ENCODE measurements at places on chromosomes 5 and 9. TPM values are rescaled to one million over a fixed set of nuclear protein-coding genes. Genes with fewer than 3 reads are reported as not detected.

- DNase-seq: no peak
Observed at GRCh38 chr5:13553896-13554295, 390.6 kb downstream of the DNAH5 start.

DNA sequence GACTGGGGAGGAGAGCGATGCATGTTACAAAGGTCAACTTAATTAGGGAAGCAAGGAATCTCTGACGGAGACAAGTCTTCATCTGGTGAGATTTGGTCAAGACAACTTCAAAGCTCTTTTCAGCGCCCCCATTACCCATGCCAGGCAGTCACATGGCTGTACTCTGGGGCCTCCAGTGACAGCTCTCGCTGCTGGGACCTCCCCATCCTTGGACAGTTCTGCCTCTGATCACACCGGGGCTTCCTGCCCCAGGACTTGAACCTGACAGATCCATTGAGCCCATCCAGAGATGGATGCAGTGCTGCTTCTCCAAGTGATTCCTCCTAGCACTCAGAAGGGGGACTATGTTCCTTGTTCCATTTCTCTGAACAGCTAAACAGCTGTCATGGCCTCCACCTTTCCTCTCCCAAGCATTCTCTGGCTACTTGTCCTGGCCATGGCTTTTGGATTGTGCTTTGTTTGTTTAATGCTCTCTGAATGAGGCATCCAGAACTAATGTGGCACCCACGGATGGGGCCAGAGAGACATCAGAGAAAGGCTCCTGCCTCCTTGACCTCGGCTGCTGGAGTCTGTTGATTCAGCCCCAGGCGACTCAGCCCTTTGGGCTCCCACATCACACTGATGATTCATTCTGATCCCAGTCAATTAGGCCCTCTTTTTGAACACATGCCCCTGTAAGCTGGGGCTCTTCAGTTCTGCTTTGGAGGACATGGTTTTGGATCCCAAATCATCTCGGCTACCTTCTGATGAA is 122.1 kb upstream of the ADAMTS16 start:
- DNase-seq: no peak

DNA sequence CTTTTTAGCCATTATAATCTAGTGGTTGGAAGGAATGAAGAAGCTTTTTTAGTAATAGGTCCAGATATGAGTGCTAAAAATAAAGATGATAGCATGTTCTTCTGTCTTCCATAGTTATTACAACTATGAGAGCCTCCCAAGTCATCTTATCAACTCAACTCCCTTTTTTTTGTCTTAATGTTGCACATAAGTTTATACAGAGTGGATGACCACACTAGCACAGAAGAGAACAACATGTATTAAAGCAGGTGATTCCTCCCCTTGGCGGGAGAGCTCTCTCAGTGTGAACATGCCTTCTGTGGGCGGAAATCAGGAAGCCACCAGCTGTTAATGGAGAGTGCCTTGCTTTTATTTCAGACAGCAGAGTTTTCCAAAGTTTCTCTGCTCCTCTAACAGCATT is 40.1 kb upstream of the STX17 start:
- DNase-seq: no peak

DNA sequence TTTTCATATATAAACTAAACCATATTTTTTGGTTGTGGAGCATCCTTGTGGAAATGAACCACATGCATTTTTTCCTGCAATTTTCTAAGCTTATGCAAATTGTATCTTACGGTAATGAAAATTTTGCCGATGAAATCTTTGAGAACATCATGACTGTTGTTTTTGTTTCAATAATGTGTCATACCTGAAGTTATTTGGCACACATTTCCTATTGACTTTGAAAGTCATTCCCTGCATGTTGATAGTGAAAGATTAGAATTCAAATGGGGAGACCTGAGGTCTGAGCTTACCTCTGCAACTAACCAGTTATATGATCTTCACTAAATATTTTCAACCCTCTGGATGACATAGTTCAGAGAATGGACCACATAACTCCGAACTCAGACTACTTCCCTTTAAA is 88.5 kb downstream of the PRR16 start:
- DNase-seq: no peak

- no peak for DNase-seq
Observed at GRCh38 chr9:127229691-127230417, 34.7 kb upstream of the GARNL3 start.

DNA sequence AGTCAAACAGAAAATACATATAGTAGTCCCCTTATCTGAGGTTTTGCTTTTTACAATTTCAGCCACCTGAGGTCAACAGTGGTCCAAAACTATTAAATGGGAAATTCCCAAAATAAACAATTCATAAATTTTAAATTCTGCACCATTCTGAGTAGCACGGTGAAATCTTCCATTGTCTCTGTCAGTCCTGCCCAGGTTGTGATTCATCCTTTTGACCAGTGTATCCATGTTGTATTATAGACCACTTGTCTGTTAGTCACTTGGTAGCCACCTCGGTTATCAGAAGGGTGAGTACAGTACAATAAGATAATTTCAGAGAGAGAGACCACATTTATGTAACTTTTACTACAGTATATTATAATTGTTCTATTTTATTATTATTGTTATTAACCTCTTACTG is 2.8 kb downstream of the CCDC152 start:
- no peak for DNase-seq

DNA sequence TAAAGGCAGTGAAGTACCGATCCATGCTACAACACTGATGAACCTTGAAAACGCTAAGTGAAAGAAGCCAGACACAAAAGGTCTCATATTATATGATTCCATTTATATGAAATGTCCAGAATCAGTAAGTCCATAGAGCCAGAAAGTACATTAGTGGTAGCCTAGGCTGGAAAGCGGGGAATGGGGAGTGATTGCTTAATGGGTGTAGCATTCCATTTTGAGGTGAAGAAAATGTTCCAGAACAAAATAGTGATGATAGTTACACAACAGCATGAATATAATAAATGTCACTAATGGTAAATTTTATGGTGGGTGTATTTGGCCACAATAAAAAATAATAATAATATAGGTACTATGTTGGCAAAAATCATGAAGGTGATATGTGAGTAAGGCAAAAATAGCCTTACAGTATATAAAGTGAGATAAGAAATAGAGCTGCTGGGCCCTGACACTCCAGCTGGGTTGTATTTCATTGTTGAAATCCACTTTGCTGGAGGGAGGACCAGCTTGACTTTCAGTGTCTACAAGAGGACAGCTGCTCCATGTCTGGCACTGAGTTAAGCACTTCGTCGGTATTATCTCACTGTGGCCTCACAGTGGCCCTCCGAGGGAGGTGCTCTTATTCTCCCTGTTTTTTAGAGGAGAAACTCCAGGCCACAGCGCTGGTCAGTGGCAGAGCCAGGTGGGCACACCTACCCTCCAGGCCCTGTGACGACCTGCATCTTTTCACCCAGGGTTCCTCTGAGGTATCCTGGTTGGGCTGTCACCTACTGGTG is 22.4 kb upstream of the ANGPTL2 start:
- no peak for DNase-seq

DNA sequence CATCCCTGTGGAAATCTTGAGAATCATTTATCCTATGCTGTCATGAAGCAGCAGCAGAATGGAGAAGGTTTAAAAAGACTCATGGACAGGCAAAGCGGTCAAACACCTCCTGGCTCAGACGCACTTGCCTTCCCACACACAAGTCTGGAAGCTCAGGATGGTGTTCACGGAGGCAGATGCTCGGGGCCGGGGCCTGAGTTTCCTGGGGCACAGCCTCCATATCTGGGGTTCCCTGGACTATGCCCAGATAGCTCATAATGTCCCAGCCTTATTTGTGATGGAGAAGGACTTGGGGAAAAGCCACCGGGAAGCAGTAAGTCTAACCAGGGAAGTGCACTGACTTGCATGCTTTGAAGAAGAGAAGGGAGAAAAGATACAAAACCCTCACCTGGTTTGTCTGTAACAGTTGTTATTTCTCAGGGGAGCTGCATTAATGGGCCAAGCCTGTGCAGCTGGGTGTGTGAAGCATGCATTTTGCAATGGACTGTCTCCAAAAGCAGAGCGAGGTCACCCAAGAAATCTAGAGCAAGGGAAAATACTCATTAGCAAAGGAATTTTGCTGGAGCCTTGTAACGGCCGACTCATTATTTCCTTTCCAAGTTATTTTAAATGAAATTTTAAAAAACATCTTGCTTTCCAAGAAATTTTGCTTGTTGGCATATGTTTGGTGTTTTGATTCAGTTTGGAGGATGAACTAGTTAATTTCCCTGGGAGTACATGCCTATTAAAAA is 3.4 kb downstream of the S1PR3 start:
- DNase-seq: no peak

GRCh38 chr9:99582814-99583213 is 238.9 kb upstream of the NR4A3 start:
- DNase-seq: no peak

- DNase-seq: no peak
Observed at GRCh38 chr9:91560301-91560700, 136.7 kb upstream of the NFIL3 start.

DNA sequence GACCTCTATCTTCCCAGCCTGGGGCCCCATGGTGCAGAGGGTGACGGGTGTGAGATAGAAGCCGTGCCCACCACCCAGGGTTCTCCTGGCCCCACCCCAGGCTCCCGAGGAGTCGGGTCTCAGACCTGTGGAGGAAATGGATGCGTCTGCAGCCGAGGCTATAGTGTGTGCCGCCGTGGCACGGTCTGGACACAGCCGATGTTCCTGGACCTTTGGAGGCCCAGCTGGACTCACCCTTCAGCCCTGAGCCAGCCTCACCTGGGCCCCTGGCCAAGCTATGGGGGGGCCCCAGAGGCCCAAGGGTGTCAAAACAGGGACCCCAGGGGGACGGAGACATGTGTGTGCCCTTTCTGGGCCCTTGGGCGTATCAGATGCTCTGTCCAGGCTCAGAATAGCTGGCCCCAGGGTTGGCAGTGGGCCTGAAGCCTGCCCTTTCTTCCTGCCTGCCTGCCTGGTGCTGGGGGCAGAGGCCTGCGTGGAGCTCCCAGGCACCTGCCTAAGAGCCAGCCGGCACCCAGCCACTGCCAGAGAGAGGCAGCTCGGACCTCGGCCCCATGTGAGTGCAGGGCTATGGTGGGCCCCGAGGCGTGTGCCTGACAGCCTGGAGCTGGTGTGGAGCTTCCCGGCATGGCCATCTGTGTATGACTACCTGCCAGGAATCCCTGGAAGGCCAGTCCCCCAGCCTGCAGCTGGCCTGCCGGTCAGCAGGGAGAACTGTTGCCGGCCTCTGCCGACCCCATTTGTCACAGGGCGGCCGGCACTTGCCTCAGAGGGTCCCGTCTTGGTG is 41.8 kb downstream of the KCNT1 start:
- DNase-seq: no peak

- no peak for DNase-seq
Observed at GRCh38 chr9:115237385-115237998, 119.5 kb upstream of the TNC start.

DNA sequence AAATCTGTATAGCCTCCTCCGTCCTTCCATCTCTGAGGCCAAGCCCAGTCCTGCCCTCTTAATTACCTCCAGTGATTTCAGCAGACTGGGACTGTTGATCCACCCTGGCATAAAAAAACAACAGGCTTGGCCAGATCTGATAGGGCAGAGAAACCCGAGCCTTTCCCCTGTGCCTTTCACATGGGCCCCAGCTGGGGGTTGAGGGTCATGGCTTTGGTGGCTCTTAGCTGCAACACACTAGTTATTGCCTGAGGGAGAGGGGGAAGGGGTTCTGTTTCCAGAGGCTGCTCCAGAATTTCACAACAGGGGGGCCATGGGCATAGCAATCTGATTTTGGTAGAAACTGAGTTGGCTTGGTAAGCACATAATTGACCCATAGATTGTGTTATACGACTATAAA is 21.2 kb upstream of the PANK3 start:
- DNase-seq: no peak

PCDHA4 gene
- polyA plus RNA-seq: not detected

ENTPD8 gene
- not detected for polyA plus RNA-seq

SFXN1 gene
- 126 TPM for polyA plus RNA-seq

PELO gene
- 49.4 TPM for polyA plus RNA-seq

TXNDC8 gene
- polyA plus RNA-seq: not detected
